Mesenteric fat pad (tissue), 1 donor: ENCODE measurements at places on chromosomes 16 and 17.
A peak's percentile ranks its signal among the peaks of the same experiment; 100 is the strongest.

DNA sequence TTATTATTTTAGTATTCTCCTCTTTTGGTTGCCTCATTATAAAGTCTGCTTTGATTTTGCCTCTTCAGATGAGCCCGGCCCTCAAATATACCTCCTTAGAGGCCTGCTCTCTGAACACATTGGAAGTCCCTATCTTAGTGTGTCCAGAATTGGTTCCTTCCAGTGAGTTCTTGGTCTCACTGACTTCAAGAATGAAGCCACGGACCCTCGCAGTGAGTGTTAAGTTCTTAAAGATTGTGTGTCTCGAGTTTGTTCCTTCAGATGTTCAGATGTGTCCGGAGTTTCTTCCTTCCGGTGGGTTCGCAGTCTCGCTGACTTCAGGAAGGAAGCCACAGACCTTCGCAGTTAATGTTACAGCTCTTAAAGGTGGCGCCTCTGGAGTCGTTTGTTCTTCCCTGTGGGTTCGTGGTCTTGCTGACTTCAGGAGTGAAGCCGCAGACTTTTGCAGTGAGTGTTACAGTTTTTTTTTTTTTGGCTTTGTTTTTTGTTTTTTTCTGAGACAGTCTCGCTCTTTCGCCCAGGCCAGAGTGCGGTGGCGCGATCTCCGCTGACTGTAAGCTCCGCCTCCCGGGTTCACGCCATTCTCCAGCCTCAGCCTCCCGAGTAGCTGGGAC is 45.8 kb upstream of the NOS2 start:
- DNase-seq, result no peak

DNA sequence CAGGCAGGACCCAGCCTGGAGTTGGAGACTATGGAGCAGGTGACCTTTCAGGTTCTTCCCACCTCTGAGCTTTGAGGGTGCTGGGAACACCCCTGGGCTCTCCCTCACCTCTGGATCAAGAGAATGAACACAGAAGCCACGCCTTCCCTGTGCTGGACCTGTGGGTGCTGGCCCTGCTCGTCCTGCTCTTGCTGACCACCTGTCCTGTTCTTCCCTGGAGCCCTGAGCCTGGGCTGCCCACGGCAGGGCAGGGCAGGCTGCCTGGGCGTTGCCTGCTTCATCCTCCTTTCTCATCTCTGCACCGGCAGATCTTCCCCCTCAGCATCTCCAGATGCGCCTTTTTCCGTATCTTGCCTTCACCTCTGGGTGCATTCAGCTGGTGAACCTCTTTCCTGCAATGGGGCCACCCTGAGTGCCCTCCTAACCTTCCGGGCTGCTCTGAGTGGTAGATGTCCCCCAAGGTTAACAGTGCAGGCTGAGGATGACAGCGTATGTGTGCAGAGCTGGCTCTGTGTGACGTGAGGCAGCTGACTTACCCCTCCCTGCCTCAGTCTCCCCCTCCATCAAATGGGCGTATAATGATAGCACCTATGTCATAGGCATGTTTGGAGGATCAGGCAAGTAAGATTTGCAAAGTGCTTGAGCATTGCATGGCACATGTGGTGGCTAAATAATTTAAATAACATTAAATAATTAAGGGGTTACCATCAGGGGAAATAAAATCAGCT is 225.8 kb upstream of the CIBAR2 start:
- DNase-seq, result no peak

- no peak for DNase-seq
Observed at GRCh38 chr16:88869673-88869980, 3.2 kb upstream of the PABPN1L start.

- DNase-seq, result no peak
Observed at GRCh38 chr17:30519707-30520106, 42.5 kb downstream of the GOSR1 start.

- no peak for DNase-seq
Observed at GRCh38 chr16:56298116-56298515, 106.8 kb downstream of the GNAO1 start.

DNA sequence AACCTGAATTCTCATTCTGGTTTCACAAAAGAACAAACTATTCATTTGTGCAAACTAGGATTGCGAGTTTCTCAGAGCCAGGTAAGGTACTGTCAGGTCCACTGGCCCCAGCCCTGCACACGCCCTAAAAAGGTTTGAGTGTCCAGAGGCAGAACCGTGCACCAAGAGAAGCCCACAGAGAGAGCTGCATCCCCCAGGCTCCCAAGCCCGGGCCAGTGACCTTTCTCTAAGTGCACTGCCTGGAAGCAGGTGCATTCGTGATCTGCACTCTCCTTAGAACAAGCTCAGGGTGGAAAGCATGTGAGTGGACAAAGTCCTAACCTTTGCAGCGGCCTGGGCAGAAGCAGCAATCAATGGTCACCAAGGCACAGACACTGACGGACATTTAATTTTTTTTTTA is 26.8 kb downstream of the MEAK7 start:
- DNase-seq, result peak; percentile 57

DNA sequence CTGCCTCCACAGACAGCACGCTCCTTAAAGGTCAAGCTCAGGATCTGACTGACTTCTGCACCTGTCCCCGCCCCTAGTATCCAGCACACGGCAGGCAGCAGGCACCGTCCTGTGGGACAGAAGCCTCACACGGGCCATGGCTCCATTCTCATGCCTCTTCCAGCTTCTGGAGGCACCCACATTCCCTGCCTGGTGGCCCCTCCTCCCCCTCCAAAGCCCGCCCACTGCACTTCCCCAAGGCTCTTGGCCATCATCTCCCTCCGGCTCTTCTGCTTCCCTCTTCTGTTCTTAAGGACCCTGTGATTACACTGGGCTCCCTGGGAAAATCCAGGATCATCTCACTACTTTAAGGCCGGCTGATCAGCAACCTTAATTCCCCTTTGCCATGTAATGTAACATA is 3.5 kb downstream of the CANT1 start:
- peak; percentile 51 for DNase-seq

DNA sequence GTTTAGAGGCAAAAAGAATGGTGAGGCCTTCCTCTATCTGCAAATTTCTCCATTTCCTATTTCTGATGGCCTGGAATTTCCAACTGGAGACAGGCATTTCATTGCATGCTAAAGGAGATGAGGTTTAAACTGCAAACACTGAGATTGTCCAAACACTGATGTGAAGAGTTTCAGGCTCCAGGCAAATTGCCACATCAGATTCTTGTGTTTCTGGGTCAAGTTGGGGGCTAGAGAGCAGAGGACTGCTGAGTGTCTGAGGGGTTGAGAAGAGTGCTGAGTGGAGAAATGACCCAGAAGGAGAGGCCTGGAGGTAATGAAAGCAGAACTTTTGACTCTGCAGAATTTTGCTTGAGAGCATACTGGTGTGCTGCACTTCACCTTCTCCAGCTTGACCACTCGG is 216.7 kb upstream of the MPHOSPH6 start:
- DNase-seq, result no peak

DNA sequence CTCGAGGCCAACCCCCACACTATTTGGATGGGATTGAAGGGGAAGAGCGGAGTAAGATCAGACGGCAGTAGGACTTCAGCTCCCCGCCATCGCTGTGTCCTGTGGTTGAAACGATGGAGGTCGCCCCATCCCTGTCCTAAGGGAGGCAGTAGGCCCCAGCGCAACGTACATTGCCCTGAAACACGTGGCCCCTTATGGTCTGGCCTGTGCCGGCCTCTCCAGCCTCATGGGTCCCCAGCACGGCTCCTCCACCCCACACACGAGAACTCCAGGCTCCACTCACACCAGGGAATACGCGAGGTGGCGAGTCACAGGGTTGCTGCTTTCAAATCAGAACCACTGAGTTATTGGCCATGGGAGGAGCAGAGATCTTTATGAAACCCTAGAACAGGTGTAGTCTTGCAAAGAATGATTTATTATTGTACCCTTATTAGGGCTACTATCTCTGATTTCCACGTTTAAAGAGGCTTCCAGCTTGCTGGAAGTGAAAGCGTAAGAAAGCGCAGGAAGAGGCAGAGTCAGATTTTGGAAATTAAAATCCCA is 669 bp upstream of the DCTPP1 start:
- no peak for DNase-seq

- DNase-seq, result no peak
Observed at GRCh38 chr17:22669721-22670120, 977.4 kb downstream of the KCNJ18 start.

GRCh38 chr17:53088481-53088880 is 734.2 kb upstream of the KIF2B start:
- no peak for DNase-seq

- DNase-seq, result no peak
Observed at GRCh38 chr16:88854306-88855111, 2.2 kb downstream of the GALNS start.

DNA sequence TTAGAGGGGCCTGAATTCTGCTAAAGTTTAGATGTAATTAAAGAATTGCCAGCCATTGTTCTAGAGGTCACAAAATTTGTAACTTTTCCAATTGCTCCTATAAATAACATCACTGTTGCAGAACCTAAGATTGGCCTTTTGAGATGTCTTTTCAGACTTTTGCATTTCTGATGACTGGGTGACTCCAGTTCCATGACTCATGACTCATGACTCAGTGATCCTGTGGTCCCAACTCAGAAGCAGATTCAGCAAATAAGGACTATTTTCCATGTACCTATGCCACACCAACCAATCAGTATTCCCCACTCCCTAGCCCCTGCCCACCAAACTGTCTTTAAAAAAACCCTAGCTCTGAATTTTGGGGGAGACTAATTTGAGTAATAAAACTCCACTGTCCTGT is 740.9 kb downstream of the CDH8 start:
- no peak for DNase-seq

GRCh38 chr17:1298606-1299005 is 19.1 kb downstream of the TRARG1 start:
- no peak for DNase-seq

GRCh38 chr16:2035431-2036199 is 8.9 kb downstream of the NHERF2 start:
- DNase-seq, result no peak

- no peak for DNase-seq
Observed at GRCh38 chr17:76154292-76154691, 13.2 kb upstream of the FOXJ1 start.

DNA sequence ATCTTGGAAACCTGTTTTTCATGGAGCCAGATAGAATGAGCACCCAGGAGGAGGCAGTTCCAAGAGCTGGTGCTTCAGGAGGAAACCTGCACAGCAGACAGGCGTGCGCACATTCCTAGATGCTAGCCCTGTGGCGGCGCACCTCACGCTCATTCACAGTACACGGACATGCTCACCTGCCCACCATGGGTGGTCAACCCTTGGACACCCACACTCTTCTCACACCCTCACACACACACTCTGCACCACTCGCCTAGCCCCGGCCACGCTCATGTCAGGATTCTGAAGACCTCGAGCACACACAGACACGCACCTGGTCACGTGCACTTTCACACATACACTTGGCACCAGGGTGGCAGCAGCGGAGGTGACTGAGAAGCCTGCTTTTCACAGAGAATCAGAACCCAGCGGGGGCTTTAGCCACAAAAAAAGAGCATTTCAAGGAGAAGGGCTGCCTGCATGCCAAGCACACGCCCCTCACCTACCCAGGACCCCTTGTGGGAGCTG is 28.6 kb downstream of the RAI1 start:
- no peak for DNase-seq

DNA sequence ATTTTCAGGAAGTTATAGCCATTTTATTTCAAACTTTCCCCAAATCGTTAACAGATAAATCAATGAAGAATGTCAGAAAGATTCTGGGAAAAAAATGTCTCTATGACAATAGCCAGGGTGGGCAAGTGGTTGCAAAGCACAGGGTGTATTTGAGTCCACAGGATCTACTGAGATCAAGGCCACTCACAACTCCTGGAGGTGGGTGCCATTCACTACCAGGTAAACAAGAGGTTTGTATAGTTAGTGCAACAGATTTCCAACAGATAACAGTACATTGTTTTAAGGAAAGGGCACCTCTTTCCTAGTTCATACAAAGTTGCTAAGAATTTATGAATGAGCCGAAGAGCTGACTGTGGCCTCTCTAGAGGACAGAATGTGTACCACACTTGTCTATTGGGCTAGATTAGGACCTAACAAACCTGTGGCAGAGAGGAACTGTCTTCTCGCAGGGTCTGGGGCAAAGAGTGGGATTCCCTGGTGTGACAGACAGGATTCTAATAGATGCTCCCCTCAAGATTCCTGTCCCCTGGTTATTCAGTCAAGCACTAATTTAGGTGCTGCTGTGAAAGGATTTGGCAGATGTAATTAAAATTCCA is 52.0 kb upstream of the ZNF629 start:
- DNase-seq, result no peak
